ENCODE measurements at places on chromosomes 5 and 9. TPM values are rescaled to one million over a fixed set of nuclear protein-coding genes. Genes with fewer than 3 reads are reported as not detected.
A peak's percentile ranks its signal among the peaks of the same experiment; 100 is the strongest.

DNA sequence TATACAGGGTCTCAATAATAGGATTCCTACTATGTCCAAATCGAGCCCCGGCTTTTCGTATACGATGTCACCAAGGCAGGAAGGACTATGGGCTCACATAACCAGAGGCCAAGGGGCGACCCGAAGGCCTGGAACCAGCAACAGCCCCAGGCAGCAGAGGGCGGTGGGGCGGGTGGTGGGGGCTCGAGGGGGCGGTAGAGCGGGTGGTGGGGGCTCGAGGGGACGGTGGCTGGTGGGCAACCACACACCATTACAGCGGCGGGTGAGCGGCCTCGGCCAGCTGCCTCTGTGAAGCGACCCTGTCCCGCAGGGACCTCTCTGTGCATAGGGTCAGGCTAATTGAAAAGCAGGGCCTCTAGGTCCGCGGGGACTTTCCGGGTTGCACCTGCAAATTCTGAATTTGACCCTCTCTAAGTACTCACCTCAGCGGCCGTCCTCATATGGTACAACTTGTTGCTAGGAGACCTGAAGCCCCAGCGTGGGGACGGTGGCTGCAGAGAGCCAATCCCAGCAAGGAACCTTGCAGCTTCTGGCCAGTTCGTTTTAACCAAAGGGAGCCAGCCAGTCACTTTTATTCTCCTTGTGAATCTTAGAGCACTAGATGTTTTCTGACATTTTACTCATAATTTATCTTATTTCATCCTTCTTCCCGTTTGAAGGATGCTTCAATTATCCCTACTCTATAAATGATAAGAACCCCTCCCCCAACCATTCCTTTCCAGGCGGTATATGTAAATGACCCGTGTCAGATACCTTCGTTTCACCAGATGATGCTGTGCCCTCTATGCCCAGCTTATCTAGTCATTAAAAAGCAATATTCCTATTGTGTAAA is at the start of gene NME5:
NME5 (minus strand) TSS at position 480 of the 832 bp plus-strand sequence. CDS start 648 bp downstream, outside the sequence.
- peak; percentile 68 for DNase-seq

GRCh38 chr5:147448766-147449165 is 61.1 kb downstream of the DPYSL3 start:
- DNase-seq, result no peak

The CATSPER3 gene
- 0.63 TPM for total RNA-seq

DNA sequence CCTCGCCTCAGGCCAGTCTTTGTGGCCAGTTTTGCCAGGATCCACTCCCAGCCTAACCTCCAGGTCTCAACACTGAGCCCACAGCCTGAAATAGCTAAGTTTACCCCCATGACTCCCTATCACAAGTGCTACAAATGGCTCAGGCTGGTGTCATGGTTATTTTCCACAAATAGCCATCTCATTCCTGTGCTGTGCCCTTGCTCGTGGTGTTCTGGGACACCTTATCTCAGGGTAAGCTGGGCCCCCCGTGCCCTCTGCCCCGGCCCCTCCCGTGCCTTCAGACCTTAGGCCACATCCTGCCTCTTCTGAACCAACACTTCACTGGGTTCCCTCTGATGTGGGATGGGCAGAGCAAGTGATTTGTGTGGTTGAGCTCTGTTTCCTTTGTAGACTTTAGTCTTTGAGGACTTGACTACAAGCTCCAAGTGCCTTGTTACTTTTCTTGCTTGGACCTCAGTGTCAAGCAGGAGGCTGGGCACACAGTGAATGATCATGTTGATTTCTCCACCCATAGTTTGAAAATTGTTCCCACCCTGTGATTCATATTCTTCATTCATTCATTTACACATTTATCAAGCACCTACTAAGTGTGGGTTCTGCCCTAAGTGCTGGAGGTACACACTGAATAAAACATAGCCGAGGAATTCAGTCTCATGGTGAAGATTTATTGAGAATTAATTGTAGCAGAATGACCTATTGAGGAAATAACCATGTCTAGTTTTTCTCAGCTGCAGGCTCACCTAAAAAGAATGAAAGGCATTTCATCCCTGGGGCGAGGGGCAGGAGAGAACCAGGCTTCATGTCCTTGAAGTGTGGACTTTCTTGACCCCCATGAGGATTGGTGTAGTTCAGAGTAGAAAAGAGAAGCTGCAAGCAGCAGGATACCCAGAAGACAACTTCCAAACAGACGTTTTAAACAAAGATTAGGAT is 84.5 kb upstream of the CTNNA1 start:
- no peak for DNase-seq

- DNase-seq, result no peak
Measured at GRCh38 chr9:91758491-91758981, 191.5 kb downstream of the ROR2 start.

DNA sequence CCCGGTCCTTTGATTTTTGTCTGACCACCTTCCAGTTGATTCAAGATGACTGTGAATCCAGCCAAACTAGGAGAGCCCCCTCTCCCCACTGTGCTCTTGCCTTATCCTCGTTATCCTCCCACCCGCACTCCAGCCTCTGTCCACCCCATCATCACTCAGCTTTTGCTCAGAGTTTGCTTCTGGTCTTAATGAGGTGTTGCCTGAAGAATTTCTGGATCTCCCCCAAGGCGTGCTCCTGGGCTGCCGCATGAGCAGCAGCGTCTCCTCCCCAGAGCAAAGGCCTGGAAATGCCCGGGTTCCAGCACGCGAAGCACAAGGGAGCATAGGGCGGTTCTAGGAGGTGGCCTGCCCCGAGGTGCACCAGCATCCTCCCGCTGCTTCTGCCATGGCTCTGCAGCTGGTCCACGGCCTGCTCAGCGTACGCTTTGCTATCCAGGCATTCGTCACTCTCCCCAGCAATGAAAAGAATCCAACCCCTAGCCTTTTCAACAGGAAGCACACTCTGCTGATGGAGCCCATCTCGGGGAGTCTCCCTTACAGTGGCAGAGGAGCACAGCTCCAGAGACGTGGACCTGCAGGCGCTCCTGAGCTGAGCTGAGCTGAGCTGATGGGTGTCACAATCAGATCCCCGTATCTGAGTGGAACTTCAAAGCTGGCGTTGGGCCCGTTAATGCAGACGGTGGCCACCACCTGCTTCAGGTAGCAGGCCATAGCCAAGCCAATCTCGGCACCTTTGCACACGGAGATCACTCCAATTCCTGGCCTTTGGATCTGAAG is 50.7 kb downstream of the BAAT start:
- no peak for DNase-seq

GRCh38 chr5:35195472-35195852 is 34.8 kb downstream of the PRLR start:
- no peak for DNase-seq

The IGFBPL1 gene
- total RNA-seq, result 5.9 TPM

The PCDHA8 gene
- total RNA-seq, result 0.16 TPM

DNA sequence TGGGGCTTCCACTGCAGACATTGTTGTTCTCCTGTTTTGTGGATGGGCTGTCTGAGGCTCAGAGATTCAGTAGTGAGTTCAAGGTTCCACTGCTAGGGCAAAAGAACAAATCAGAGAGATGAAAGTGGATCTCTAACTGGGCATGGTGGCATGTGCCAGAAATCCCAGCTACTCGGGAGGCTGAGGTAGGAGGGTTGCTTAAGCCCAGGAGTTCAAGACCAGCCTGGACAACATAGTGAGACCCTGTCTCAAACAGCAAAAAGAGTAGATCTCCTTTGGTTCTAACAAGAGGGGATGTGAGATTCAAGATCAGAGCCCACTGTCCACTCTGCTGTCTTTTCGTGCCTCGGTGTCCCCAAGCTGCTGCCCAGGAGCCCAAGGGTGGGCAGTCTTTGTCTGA is 11.8 kb upstream of the NDST1 start:
- DNase-seq, result no peak

The ANKDD1B gene
- total RNA-seq, result 0.88 TPM

The SOX30 gene
- total RNA-seq, result not detected

DNA sequence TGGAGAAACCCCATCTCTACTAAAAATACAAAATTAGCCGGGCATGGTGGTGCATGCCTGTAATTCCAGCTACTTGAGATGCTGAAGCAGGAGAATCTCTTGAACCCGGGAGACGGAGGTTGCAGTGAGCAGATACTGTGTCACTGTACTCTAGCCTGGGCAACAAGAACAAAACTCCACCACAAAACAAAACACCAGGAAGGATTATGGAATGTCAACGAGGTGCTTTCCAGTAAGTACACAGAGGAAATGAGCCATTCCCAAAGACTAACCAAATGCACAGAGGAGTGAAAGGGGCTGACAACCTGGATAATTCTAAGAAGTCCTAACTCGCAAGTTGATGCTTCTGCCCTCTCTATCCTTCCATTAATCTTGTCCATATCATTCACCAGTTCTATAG is 126.1 kb upstream of the RETREG1 start:
- no peak for DNase-seq

The CORO2A gene
- total RNA-seq, result 3.7 TPM

The LCN1 gene
- total RNA-seq, result not detected

DNA sequence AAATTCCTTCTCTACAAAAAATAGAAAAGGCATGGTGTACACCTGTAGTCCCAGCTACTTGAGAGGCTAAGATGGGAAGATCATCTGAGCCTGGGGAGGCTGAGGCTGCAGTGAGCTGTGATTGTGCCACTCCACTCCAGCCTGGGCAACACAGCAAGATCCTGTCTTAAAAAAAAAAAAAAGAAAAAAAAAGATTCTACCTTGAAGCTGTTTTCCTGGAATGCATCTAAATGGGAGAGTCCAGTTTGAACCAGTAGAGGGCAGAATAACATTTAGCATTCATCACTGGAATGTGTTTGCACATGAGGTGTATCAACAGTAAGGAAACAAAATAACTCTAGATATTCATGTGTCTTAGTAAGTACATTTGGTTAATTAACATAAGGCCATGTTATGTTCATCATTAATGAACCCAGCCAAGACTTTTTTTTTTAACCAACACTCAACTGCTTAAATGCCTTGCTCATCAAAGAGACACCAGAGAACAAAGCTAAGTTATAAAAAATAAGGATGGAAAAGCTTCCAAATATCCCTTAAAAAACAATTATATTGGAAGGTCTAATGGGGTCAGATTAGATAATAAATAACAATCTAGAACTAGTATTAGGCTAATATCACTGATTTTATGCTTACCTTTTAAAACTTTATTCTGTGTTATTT is 16.1 kb downstream of the IFNE start:
- DNase-seq, result no peak

The ZNF618 gene
- 15.4 TPM for total RNA-seq

The C1QTNF3 gene
- 5.6 TPM for total RNA-seq

The INSYN2B gene
- total RNA-seq, result not detected

- no peak for DNase-seq
Measured at GRCh38 chr9:98974106-98974505, 30.4 kb downstream of the COL15A1 start.

The TCF7 gene
- 4.4 TPM for total RNA-seq

DNA sequence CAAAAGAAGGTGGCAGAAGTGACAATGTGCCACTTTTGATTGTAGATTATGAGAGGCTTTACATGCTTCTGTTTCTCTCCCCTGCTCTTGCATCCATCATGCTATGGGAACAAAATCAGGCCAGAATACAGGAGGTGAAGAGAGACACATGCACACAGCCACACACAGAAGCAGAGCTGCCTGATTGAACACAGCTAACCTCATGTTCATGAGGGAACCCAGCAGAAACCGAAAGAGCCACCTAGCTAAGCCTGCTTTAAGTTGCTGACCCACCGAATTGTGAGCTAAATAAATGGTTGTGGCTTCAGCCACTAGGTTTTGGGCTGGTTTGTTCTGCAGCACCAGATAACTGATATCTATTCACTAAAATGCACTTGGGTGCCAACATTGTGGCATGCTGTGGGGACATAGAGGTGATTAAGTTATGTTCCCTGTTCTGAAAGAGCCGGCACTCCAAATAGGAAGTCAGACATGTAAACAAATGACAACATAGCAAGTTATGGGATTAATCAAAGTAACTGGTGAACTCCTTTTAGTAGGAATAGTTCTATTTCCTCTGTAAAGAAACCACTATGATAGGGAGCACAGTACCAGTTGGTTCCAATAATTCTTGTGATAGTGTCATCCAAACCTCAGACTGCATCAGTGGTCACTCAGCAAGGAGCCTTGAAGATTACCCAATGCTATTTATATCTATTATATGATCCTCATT is 93.6 kb upstream of the TNC start:
- DNase-seq, result no peak

DNA sequence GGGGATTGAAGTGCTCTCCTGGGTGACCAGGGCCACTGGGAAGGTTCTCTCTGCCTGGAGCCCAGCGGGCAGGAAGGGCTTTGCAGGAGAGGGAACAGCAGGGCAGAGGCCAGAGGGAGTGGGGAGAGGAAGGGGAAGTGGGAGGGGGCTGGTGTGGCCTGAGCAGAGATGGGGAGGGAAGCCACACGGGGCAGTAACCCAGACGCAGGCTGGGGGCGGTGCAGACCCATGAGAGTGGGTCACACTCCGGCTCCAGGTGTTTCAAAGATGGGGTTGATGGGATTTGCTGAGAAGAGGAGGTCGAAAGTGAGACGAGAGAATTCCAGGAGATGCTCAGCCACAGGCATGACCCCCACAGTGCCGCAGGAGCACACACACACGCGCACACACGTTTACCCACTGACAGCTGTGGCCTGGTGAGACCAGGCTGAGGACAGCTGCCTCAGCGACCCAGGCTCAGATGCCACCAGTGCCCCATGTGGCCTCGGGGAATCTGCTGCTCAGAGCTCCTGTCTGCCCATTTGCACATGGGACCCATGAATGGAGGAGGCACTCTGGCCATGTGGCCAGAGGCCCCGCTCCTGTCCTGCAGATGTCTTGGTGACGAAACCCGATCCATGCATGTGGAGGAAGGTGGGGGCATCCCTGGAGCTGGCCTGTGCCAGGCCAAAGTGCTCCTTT is 32.7 kb upstream of the FCN2 start:
- DNase-seq, result peak; percentile 29

DNA sequence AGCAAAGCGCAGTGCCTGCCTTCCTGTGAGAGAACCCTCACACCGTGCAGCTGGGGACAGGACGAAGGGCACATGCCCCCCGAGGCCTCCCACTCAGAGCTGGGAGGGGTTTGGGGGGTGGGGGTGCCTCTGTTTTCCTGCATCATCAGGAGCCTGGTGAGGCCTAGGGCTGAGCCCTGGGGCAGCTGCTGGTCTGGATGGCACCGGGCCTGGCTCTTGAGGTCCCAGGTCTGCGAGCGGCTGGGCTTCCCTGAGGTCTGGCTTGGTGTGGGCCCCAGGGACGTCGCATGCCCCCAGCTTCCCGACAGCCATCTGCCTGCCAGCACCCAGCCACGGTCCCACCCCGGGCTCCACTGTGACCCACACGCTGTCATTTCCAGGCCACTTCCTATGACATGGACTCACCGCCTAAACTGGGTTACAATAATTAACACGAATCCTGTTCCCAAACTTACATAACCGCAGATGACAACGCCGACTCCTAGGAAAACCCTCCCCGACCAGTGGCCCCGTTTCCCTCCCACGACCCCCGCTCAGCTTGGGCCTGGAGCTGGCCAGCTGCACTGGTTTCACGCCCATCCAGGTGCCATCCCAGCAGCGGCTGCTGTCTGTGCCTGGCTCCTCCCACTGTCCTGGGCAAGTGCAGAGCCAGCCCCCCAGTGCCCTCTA is 8.7 kb downstream of the NACC2 start:
- DNase-seq, result peak; percentile 73

GRCh38 chr5:74370168-74370567 is 270.4 kb downstream of the ENC1 start:
- no peak for DNase-seq

The C5orf52 gene
- total RNA-seq, result not detected

GRCh38 chr5:80481019-80481893 is 6.6 kb upstream of the FAM151B start:
- DNase-seq, result no peak
